ENCODE measurements at places on chromosomes 7 and 10.

DNA sequence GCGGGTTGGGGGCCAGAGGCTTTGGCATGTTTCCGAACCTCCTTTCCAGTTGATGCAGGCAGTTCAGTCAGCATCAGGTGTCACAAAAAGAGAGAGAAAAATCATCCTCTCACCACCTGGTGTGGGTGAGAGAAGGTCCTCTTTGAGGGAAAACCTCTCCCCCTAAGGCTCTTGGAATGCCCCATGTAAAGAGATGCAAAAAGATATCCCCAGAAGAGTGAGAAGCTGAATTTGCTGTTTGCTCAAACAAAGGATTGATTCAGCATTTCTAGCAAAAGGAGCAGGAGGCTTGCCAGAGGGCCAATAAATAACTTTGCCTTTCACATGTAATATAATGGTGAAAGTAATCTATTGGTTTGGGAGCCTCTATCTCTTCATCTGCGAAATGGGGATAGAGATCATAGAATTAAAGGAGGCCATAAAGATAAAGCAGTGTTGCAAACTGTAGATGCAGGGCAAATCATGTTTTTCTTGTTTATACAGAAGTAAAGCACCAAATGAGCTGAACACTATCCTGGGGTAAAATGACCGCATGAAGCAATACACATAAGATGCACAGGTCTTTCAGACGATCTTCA lies 425.9 kb downstream of the LRMDA start:
- DNase-seq, result no peak

- no peak for DNase-seq
These were observed at the start of gene CYP2C9 for GRCh38 chr10:94938383-94938782. Gene CYP2C9, plus strand, starts transcription at chr10:94938658. Its CDS starts 25 bp downstream, at chr10:94938683.

DNA sequence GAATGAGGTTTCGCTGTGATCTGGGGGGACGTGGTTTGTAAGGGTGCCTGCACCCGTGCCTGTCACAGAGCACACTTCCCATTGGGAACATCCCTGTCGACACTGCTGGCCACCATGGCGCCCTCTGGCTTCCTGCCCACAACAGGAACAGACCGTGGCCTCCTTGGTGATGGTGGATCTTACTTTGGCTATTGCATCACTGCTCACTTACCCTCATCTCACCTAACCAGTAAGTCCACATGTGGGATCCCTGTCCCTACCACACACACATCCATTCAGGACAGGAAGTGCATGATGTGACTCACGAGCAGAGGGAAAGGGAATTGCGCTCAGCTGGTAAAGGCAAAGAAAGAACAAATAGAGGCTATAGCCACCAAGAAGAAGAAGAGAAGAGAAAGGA lies 26.2 kb upstream of the SEC61G start:
- no peak for DNase-seq

DNA sequence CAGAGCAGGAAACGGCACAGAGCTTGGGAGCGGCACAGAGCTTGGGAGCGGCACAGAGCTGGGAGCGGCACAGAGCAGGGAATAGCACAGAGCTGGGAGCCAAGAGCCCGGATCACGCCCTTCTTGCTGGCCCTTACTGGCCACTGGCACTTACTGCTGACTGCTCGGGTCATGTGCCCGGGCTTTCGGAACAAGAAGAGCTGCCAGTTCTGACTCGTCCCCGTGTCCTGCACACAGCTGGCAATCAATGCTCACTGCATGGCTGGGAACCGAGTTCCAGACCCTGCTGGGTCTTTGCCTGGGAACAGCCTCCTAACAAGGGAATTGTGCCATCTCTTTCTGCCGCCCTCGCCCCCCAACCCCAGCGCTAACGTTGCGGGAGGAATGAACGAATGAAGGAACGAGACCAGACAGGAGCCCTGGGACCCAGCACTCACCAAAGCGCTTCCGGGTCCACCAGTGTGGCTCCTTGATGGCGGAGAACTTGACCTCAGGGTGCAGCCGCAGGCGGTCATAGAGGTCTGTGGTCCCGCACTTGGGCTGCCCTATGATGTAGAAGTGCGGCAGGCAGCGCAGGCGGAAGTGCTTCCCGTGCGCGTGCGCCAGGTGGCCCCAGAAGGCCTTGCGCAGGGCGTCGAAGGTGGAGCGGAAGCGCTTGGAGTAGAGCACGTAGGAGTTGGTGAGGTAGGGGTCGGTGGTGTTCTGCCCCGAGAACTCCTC lies 49.1 kb downstream of the CHST15 start:
- DNase-seq, result no peak

DNA sequence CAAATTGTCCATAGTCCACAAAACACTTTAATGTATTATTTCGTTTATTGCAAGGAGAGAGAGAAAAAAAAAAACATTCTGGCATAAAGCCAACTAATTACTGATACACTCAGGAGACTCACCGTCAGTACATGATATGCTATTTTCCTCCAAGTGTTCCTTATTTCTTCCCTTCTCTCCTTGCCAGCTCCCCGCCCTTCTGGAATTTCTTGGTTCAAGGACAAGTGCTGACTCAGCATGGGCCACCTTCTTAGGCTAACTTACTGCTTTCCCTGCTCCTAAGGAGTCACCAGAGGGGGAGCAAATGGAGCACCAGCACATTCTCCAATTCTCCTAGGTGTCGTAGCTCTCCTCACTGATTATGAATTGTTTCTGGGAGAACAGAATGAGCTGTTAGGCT lies 133.8 kb upstream of the HDAC9 start:
- no peak for DNase-seq

DNA sequence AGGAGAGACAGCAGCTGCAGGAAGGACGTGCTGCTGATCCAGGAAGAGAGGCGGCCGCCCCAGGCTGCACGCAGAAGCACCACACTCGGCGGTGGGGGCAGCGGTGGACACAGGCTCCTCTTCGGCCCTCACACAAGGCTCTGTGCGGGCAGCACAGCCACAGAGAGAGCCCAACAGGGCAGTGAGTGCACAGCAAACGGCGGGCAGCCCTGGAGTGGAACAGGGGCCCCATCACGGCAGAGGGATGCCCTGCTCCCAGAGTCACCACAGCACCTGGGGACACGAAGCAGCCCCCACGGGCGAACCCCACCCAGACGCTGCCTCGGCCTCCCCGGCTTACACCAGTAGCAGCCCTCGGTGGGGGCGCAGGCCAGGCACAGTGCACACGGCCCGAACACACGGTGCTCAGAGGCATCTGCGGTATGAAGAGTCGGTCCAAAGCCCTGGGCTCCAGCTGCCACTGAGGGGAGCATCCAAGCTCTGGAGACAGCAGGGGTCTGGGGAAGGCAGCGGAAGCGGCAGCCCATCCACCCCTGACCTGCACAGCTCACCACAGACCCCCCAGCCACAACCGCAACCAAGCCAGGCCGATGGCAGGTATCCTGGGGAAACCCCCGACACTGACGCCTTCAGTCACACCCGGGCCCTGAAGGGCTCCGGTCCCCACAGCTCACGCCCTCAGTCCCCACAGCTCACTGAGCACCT lies 16.8 kb downstream of the NUDT1 start:
- DNase-seq, result no peak

DNA sequence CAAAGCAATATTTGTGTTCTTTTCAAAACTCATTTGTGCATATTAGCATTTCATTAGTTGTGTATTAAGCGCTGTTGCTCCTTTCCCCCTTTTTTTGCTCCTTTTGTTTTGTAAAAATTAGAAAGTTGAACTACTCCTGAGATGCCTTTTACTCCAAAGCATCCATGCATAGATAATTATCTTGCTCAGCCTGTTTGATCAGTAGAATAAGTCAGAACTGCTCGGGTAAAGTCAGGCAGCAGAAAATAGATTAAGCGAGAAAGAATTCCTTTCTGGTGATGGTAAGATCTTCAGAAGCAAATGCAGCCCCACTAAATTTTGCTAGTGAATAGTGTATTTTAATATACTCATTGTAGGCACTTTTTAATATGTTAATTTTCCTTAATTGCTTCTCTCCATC lies 227.1 kb downstream of the TEX36 start:
- DNase-seq, result no peak

- DNase-seq, result no peak
These were observed 52.0 kb upstream of the GRB10 start for GRCh38 chr7:50834679-50835078.

GRCh38 chr10:120588311-120588710 lies 131.3 kb downstream of the PLPP4 start:
- DNase-seq, result no peak

- DNase-seq, result no peak
These were observed 56.9 kb downstream of the ABI1 start for GRCh38 chr10:26803849-26804248.

DNA sequence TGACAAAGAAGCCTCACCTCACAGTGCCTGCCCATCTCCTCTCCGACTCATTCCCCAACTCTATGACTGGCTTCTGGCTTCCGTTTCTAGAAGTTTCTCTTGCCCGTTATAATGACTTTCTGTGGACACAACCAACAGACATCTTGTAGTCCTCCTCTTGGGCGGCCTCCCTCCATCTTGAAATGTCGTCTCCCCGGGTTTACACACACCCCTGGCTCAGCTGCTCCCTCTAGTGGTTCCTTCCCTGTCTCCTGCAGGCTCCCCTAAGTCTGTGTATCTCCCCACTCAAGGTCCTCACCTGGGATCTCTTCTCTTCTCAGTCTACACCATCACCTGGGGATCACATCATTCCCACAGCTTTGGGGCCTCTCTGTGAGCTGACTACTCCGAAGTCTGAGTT lies 123.4 kb upstream of the NEBL start:
- no peak for DNase-seq

DNA sequence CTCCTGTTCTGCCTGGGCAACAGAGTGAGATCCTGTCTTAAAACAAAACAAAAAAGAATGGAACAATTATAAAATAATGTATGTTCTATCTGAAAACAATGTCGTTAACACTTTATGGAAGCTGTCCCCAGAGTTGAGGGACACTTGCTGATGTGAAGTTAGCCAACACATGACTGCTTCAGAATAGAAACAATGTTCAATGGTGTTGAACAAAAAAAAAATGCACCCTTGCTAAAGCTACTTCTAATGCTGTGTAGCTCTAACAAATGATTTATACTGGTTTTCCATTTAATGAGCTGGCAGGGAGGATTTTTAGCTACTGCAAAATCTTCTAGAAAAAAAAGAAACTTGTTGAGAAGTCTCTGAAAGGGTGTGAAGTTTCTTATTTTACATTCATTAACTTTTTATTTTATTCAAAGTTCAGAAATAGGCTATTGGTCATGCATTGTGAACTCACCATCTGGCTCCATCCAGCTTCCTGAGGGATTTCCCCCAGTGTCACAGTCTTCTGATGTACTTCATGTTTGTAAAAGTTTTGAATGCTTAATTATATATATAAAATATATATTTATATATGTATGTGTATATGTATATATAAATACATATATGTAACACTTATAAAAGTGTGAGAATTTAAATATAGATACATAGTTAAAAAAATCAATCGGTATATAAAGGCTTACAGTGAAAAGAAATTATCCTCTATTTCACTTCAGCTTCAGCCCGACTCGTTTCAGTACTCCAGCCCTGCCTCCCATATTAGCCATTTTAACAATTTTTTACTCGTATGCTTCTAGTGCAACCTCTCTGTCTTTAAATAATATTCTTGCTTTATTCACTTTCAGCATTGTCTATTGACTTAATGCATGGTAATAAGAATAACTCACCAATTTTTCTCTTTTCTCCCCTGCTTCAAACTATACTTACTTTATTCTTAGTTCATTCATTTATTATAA lies 35.0 kb downstream of the HDAC9 start:
- DNase-seq, result no peak

- DNase-seq, result no peak
These were observed 114.6 kb downstream of the PARP12 start for GRCh38 chr7:139948167-139948566.

- DNase-seq, result no peak
These were observed 198.6 kb upstream of the BMPER start for GRCh38 chr7:33706771-33707200.

- no peak for DNase-seq
These were observed 20.0 kb upstream of the GALNTL5 start for GRCh38 chr7:151936207-151936606.

- DNase-seq, result no peak
These were observed 30.6 kb downstream of the SEC61G start for GRCh38 chr7:54728411-54728810.

DNA sequence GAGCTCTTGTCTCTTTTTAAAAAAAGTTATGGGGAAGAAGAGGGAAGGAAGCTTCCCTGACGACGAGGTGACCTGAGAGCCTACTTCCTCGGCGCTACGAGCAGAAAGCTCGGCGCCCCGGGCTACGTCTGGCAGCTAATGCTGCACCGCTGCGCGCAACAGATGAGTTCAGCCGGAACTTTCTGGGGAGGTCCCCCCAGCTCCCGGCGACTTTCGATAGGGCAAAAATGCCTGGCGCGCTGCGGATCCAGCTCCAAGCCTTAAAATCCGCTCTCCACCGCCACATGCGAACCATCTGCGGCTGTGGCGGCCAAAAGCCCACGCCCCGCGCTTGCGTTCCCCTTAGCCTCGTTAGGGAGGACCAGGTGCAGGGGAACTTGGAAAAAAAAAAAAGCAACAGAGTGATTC lies 621 bp downstream of the P4HA1 start:
- no peak for DNase-seq

GRCh38 chr7:12749746-12750145 lies 62.3 kb downstream of the ARL4A start:
- DNase-seq, result no peak

DNA sequence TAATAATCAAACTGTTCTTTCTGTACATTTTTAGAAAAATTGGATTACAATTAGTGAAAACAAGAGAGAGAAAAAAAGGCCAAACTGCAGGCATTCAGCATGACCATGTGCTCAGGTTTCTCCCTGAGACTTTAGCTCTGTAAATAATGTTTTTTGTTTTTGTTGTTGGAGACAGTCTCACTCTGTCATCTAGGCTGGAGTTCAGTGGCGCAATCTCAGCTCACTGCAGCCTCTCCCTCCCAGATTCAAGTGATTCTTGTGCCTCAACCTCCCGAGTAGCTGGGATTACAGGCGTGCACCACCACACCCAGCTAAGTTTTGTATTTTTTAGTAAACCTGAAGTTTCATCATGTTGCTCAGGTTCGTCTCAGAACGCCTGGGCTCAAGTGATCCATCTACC lies 23.0 kb downstream of the BZW2 start:
- DNase-seq, result no peak

DNA sequence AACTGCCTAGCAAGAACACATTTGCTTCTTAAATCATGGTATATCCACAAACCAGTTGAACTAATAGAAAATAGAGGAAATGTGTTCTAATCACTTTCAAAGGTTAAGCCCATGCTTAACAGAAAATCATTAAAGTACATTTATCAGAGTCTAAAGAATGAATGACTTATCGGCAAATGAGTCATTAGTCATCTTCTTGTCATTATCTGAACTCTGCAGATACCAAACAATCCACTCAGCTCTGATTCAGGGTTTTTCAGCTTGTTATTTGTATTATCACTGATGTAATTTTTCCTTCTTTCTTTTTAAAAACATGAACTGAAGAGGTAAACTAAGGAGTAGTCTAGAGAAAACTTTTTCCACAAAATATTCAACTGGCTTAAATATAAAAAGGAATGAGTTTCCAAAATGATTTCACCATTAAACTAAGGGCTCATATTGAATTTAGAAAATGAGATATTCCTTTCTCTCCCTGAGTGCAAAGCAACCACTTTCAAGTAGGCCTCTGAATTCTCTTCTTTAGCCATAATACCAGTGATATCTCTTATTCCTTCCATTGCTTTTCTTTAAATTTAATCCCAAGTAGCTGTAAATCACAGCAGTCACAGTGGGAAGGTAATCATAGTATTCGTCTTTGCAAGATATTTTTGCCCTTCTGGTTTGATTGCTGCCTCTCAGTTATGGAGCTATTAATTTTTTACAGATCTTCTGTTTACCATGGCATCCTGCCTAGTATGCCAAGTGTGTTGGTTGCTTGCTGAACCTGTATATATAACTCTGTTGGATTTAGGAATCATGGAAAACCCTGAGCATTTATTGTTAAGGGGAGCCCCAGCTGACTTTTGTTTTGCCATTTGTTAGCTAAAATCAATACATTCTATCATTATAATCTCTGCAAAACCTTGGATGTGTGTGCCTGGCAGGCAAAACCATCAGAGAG lies 125.1 kb downstream of the THSD7A start:
- no peak for DNase-seq

Measured in fibroblast of skin of left biceps (primary cell).